ENCODE measurements at places on chromosomes 12 and 14. TPM values are rescaled to one million over a fixed set of nuclear protein-coding genes. Genes with fewer than 3 reads are reported as not detected.

DNA sequence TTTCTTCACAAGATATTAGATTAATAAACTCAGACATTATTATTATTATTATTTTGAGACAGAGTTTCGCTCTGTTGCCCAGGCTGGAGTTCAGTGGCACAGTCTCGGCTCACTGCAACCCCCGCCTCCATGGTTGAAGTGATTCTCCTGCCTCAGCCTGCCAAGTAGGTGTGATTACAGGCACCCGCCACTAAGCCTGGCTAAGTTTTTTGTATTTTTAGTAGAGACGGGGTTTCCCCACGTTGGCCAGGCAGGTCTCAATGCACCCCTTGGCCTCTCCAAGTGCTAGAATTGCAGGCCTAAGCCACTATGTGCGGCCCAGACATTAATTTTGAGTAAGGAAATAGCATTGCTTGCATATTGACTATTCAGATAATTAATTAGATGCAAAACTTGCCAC lies 554.9 kb upstream of the LRFN5 start:
- no peak for DNase-seq

GRCh38 chr12:71766202-71766601 lies 11.5 kb downstream of the RAB21 start:
- DNase-seq: no peak

KLRK1 gene
- total RNA-seq: not detected

AHSA1 gene
- total RNA-seq: 215 TPM
